Activated naive CD4-positive, alpha-beta T cell (primary cell): ENCODE measurements at places on chromosomes 5 and 9.

GRCh38 chr5:12114075-12114474 is 209.8 kb upstream of the CTNND2 start:
- no peak for DNase-seq

DNA sequence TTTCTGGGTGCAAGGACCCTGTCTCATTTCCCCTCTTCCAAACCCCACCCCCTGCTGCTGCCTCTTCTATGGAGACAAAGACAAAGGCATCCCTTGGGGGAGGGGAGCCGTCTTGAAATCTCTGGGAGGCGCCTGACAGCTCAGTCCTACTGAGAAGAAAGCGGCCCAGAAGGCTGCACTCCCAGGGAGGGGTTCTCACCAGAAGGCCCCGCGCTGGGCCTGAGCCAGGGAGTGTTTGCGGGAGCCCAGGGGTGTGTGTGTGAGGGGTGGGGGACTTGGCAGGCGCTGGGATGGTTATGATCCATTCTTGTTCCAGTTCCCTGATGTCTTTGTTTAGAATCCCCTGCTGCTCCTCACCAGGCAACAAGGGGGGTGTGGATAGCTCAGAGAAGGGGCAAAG is 45.7 kb upstream of the ALDH1B1 start:
- no peak for DNase-seq

- DNase-seq = no peak
Observed at GRCh38 chr5:117299224-117299935, 724.8 kb upstream of the SEMA6A start.

GRCh38 chr9:112080831-112081542 is 94.1 kb downstream of the SUSD1 start:
- no peak for DNase-seq

- DNase-seq = no peak
Observed at GRCh38 chr9:96172797-96173196, 129.2 kb downstream of the HSD17B3 start.

GRCh38 chr5:16976625-16977008 is 40.5 kb upstream of the MYO10 start:
- no peak for DNase-seq

- no peak for DNase-seq
Observed at GRCh38 chr5:14429101-14430050, 152.2 kb upstream of the OTULINL start.

DNA sequence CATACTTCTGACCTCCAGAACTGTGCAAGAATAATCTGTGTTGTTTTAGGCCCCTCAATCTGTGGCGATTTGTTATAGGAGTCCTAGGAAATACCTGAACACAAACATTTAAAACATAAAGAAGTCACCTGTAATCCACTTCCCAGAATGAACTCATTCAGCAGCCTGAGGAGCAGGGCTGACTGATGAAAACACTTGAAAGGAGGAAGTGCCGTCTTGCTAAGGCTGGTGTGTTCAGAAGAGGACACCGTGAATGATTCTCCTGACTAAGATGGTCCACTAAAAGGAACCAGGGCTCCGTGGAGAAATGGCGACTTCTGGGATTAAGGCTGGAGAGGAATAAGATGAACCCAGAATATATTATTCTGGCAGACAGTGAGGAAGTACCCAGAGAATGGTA is 18.7 kb upstream of the MARCHF6 start:
- DNase-seq = no peak

DNA sequence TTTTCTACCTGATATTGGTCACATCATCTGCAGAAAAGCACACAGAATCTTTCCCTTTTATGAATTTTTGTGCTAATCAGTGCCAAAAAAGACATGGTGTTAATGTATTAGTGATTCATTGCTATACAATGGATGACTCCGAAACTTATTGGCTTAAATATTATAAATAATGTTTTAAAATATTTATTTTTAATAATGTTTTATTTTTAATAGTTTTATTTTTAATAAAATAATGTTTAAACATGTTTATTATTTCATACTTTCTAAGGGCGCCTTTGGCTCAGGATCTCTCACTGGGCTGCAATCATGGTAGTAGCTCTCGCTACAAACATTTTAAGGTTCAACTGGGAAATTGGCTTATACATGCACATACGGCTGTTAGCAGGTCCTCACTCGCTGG is 65.7 kb downstream of the CDH12 start:
- no peak for DNase-seq

- no peak for DNase-seq
Observed at GRCh38 chr5:140093866-140094265, 20.0 kb upstream of the PURA start.

DNA sequence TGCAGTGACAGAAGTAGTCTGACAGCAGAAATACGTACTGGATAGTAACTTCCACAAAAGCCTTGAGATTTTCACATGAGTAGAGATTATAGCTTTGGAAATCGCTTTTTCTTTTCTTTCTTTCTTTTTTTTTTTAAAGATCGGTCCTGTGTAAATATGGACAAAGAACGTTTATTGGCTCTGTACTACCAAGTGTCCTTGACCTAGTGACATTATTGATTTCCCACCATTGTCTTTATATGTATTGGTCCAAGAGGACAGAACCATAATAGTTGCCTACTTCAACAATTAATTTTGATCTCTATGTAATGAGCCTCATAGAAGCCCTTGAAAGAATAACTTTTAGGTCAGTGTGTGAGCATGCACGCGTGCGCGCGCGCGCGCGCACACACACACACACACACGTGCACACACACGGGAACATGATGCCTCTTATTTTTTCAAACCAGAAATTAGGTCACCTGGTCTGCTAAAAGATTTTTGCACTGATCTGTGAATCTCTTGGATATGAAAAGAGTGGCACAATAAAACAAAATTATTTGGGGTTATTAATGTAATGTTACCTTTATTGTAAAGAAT is 516.8 kb downstream of the PSAT1 start:
- DNase-seq = no peak

DNA sequence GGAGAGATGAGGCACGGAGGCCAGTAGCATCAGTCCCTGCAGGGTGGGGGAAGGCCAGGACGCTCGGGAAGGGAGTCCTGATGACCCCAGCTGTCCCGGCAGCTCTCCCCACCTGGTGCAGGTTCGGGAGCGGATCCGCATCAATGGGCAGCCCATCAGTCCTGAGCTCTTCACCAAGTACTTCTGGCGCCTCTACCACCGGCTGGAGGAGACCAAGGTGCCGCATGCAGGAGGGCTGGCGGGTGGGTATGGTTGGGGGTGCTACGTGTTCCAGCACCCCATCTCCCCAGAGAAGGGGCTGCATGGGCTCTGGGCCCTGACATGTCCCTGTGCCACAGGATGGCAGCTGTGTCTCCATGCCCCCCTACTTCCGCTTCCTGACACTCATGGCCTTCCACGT is 4.2 kb downstream of the FPGS start:
- no peak for DNase-seq

DNA sequence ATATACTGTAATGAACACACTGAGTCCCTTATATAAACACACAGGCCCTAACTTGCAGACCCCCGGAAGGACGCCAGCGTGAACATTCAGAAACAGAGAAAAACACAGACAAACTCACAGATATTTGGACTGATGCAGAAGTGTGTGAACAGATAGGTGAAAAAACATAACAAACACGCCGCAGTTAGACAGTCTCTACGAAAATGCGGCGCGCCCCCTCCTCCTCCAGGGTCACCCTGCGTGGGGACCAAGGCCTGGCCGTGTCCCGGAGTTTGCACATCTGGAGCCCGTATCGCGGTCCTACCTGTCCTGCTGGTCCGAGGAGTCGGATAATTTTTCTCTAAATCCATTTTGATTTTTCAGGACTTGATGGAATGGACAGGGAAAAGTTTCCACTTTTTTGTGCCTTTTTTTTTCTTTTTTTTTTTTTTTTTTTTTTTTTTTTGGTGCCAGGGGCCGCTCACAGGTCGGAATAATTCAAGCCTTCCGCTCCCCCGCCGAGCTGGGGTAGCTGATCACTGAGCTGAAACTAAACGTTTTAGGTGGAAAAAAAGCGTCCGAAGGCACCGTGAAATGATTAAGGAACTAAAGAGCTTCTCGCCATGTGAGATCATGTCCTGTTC is at the start of gene PAX5:
Gene PAX5 (minus strand): TSS at position 587 of the 623 bp plus-strand sequence. CDS start 237 bp downstream, at position 350.
- DNase-seq = no peak
